ENCODE measurements at places on chromosomes 12 and 14.

DNA sequence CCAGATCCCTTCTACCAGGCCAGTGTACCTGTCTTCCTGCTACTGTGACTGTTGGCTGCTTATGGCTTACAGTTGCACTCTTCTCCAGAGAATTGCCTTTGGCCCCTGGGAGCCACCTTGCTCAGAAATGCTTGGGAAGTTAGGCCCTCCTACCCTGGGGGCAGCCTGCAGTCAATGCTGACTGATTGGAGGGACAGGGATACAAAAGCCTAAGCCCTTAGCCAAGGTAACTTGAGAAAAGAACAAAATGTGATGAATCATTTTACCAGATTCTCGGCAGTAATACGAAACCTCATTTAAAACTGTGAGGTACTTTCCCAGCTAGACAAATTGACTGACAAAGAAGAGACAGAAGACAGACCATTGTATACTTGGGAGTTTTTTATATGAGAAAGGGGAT lies 47.3 kb downstream of the PTCSC3 start:
- peak; percentile 20 for DNase-seq

GRCh38 chr12:51896236-51896635 lies 8.3 kb downstream of the ANKRD33 start:
- no peak for DNase-seq

- peak; percentile 62 for DNase-seq
Measured at GRCh38 chr12:5511644-5512600, 80.0 kb downstream of the NTF3 start.

DNA sequence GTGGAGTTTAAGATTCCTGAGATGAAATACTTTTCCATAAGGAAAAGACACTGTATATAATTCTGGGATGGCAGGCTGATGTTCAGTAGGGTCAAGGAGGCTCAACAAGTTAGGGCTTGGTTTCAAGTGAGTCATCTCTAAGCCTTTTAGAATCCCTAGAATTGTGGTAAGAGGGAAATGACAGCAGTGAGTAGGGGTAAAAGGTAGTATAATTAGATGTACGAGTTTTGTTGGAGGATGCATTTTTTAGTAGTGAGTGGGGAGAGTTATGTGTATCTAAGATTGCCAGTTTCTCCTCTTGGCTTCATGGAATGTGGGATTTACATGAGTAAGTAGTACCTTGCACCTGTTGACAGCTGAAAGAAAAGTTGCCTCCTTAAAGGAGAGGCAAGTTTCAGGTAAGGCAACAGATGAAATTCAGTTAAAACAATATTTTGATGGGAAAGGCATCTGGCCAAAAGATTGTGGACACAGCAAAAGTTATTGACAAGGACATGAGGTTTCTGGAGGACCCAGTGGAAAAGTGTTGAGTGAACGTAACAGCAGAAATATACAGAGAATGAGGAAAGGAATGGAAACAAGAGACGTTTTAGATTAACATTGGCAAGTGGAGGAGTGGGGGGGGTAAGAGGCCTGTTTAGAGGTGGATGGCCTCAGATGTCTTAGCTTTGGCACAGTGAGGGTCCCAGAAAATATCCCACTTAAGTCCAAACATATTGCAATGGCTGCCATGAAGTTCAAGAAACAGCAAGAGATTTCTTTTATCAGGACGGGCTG lies 21.8 kb downstream of the LMO3 start:
- DNase-seq: no peak

DNA sequence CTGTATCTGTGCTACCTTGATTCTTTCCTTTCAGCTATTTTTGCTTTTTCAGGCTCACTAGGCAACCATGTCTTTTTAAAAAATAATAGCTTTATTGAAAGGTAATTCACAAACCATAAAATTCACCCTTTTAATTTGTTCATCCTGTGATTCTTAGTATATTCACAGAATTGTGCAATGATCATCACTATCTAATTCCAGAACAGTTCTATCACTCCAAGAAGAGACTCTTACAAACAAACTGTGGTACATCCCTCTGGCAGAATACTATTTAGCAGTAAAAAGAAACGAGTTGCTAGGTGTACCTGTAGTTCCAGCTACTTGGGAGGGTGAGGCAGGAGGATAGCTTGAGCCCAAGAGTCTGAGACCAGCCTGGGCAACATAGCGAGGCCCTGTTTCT lies 14.8 kb downstream of the CREBL2 start:
- no peak for DNase-seq
